ENCODE measurements at places on chromosomes 5 and 9. TPM values are rescaled to one million over a fixed set of nuclear protein-coding genes. Genes with fewer than 3 reads are reported as not detected.

The EIF4E1B gene
- total RNA-seq = not detected

The FRMD3 gene
- 0.37 TPM for total RNA-seq

The SH3TC2 gene
- 0.12 TPM for total RNA-seq

The NXNL2 gene
- not detected for total RNA-seq
